ENCODE measurements at places on chromosomes 5 and 9.
A peak's percentile ranks its signal among the peaks of the same experiment; 100 is the strongest.

DNA sequence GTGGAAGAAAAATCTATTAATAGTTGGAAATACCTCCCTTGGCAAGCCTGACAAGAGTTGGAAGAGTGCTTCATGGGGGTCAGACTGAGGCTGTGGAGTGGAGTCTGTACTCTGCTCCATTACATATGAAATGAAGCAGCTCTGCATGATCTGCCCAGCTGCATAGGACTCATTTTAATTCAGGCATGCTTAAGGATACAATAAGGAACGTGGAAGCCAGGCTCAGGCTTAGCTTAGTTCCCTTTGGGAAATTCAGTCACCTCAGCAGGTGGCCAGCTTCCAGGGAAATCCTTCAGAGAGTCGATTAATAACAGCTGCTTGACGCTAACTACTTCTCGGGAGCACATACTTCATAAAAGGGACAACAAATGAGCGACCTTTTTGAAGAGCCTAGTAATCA, 1672.9 kb upstream of the WWC1 start:
- DNase-seq: no peak

DNA sequence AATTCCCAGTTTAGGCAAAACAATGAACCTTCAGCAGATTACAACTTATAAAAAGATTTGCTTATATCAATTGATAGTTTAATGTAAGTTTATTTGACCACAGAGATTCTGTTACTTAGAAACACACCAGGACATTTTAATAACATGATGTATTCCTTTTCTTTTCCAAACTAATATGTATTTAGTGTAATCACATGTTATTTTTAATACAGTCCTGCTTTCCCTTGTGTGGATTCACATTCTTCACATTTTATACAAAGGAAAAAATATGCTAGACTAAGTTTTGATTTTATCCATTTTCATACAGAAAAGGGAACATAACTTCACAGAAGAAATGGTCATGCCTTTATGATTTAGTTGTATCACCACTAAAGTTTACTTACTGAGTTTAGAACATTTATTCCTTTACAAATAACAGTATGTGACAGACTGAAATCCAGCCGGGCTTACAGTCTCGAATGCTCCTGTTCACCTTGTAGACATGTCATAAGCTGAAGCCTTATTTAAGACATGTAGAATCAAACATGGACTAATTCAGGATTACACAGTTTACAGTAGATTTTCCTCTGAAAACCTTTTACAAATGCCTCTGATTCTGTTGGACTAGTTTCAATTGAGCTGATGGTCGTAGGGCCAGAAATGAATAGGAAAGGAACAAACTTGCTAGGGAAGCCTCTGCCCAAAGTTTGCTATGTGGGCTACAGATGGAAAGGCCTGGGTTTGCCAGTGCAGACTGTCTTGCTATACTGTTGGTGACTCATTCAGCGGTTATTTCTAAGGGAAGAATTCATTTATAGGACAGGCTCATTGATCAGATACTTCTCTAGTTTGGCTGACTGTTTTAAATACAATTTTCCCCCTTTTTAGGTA, 6.6 kb upstream of the ASPN start:
- DNase-seq: no peak

DNA sequence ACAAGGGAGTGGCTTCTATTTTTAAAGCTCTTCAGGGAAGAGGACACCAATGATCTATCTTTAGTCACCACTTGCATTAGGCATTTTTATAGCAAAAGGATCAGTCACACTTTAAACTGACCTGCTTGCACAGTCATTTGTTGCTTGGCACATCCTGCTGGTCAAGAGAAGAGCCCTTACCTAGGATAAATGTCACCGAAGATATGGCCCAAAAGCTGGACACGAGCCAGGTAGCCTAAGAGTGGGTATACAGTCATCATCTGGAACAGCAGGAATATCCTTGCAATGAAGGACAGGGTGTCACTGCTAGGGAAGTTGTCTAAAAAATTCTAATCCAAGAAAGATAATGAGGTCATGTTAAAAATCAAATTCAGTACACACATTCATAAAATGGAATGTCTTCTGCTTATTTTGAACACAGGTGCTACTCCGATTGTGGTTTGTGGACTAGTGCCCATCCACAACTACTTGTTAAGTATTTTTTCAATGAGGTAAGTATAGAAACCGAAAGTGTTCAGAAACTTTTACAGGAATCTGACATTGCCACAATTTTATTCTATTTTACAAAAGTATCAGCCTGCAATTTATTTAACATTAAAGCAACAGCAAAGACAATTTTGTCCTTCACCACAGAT, 78.4 kb downstream of the SLC38A9 start:
- peak; percentile 74 for DNase-seq

DNA sequence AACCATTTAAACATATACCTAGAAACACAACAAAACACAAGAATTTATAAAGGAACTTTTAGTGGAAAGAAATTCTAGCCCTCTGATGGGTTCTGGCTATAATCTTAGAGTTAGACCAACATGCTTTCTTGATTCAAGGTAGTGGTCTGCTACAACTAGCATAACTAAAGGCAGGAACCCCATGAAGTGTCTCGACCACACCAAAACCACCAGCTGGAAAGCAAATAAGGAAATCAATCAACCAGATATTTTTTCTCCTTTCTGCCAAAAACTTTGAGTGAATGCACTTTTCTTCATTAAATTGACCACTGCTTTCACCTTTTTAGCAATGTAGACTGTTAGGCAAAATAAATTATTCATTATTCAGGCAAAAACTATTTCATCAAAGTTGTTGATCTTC, 346.4 kb downstream of the EBF1 start:
- no peak for DNase-seq

- DNase-seq: peak; percentile 97
Measured at GRCh38 chr9:109817846-109818472, 38.0 kb downstream of the PALM2AKAP2 start.

- no peak for DNase-seq
Measured at GRCh38 chr5:62680121-62680520, 101.5 kb downstream of the LRRC70 start.

GRCh38 chr5:163997965-163998364, 492.5 kb downstream of the MAT2B start:
- DNase-seq: peak; percentile 22

DNA sequence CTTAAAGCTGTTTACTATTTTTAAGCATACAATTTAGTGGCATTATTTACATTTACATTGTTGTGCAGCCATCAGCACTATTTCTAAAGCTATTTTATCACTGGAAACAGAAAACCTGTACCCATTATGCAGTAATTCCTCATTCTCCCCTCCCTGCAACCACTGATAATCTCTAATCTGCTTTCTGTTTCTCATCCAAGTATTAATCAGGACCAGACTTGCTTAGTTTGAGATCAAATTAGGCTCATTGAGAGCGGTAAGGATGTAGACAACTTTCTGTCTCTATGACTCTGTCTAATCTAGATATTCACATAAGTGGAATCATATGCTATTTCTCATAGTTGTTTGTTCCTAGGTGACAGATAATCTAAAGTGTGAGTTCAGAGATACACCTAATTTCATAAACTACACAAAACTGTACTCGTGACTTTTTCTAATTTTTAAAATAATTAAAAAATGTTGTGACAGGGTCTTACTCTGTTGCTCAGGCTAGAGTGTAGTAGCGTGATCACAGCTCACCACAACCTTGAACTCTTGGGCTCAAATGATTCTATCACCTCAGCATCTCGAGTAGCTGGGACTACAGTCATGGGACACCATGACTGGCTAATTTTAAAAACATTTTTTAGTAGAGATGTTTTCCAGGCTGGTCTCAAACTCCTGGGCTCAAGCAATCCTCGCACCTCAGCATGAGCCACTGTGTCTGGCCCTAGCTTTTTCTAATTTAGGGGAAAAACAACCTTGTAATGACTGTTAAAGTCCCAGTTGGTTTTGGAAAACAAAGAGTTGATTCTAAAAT, 37.6 kb downstream of the BDP1 start:
- DNase-seq: no peak

- DNase-seq: peak; percentile 96
Measured at GRCh38 chr5:85671223-85671970, 946.3 kb upstream of the COX7C start.

- DNase-seq: no peak
Measured at GRCh38 chr5:127094161-127094814, 21.0 kb upstream of the C5orf63 start.

- no peak for DNase-seq
Measured at GRCh38 chr5:179405054-179405416, 59.8 kb upstream of the ADAMTS2 start.

- no peak for DNase-seq
Measured at GRCh38 chr9:101197026-101197425, 168.5 kb downstream of the PLPPR1 start.

GRCh38 chr5:101390151-101390908, 487.2 kb upstream of the ST8SIA4 start:
- DNase-seq: peak; percentile 58

DNA sequence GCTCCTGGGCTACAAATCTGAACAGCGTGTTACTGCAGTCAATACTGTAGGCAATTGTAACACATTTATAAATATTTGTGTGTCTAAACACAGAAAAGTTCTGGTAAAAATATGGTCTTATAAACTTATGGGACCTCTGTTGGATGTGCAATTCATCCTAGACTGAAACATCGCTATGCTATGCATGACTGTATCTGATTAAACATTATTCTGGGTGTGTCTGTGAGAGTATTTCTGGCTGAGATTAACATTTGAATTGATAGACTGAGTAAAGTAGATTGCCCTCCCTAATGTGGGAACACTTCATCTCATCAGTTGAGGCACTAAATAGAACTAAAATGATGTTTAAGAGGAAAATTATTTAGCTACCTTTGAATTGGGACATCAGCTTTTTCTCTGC, 24.3 kb upstream of the PRDM9 start:
- DNase-seq: no peak

- DNase-seq: no peak
Measured at GRCh38 chr5:146342519-146342881, 3.9 kb downstream of the POU4F3 start.

DNA sequence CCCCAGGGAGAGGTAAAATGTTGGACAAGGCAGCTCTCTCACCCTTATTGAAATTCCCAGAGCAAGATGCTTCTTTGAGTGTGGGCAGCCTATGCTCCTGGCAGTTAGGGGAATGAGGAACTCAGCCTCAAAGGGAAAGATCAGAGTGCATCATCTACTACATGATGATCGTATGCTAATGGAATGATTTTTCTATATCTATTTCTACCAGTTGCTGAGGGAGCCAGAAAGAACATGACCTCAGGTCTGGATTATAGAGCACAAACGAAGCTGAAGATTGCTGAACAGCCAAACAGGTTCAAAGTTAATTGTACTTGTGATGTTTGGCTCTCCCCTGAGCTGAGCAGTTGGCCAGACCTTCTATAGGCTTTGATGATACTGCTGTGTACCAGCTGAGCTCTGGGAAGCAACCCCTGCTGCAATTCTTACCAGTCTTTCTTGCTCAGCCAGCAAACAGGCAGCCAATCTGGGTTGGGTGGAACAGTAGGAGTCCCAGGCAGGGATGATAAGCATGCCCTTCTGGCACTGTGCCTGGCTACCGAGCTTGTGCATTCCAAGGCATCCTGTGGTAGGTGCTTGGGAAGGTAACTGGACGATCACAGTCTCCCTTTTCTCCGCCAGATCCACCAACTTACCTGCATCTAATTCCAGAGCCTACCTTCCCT, 10.3 kb upstream of the FBXL7 start:
- no peak for DNase-seq

GRCh38 chr5:57034201-57034916, 82.4 kb upstream of the MIER3 start:
- no peak for DNase-seq

- DNase-seq: no peak
Measured at GRCh38 chr5:116778651-116779280, 204.1 kb upstream of the SEMA6A start.

DNA sequence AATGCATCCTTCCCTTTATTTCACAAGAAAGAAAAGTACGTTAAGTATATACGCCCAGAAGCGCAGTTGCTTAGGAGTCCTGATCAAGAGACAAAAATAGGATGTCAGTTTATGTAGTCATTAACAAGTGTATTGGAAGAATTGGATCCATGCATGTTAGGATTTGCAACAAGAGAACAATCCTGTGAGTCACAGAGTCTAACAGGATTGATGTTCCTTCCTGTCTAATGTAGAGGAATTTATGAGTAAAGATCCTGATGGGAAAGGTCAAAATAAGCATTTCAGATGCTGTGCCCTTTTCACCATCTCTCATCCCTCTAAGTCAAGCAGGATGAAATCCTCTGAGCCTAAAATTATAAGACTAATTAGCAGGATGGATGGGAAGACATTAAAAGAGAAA, 406.0 kb upstream of the GRIA1 start:
- DNase-seq: no peak

DNA sequence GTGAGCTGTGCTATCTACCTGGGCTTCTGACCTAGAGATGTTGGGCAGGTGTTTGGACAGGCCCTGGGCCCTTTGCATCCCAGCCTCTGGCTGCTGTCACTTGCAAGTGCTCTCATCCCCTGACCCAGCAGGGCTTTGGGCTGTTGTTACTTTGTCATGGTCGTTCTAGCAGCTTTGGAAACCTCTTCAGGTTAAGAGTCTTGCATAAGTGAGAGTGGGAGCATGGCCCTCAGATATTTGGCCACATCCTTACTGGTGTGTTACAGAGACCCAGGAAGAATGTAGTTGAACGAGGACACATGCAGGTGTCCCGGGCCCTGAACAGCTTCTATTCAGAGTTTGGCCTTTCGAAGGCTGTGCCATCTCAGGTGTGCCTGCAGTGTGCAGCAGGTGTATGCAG, 4.5 kb downstream of the TENT4A start:
- no peak for DNase-seq

- DNase-seq: no peak
Measured at GRCh38 chr5:179217356-179217755, 127.9 kb downstream of the ADAMTS2 start.

DNA sequence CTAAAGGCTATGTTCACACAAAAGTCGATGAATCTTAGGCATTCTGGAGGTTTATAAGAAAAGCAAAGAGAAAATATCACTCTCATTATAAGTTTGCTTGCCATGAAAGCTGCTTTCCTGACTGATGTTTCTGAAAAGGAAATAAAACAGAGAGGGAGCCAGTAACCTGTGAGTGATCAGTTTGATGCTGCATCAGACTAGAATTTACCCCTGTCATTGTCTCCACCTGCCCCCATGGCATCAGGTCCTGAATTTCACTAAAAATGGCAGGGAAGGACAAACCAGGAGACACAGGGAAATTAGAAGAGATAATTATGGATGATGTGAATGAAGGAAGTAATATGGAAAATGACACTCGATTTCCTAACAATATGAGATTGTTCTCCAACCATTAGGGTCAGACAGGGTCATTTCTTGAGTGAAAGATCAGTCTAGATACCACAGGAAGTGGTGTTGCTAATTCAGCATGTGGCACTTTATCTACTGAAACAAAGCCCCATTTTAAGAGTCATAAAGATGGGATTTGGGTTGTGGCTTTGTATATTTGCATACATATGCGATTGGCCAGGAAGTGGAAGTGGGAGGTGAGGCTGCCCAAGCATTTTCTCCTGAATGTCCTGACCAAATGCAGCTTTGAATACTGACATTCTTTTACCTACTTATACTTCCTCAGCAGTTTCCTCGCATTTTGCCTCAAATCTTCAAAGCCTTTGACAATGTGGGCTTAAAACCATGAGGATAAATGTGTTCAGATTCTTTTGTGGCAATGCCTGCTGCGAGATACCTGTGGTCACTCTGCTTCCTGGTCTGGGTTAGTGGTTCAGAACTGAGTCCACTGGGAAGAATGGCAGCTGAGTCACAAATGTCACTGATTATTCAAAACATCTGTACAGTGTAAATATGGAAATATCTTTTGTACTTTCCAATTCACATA, 29.7 kb downstream of the MEGF10 start:
- peak; percentile 18 for DNase-seq
